Panc1 (cell line): ENCODE measurements at places on chromosomes 11 and 22. TPM values are rescaled to one million over a fixed set of nuclear protein-coding genes. Genes with fewer than 3 reads are reported as not detected.

DNA sequence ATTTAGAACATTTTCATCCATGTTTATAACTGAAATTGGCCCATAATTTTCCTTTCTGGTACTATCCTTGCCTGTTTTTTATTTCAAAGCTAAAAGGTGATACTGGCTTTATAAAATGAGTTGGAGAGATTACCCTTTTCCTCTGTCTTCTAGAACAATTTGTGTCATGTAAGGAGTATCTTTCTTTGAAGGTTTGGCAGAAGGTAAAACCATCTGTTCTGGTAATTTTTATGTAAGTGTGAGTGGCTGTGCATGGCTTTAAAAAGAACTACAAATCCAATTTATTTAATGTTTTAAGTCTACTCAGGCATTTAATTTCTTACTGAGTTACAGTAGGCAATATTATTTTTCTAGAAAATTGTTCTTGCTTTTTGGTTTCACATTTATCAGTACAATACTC lies 7.7 kb upstream of the MRGPRD start:
- no peak overlapping the region for H3K27ac ChIP-seq
- H3K27me3 ChIP-seq, result peaks cover 4% of the 10 kb centered on the region; the same call in 1 of the 2 replicates
- H3K4me3 ChIP-seq, result no peak overlapping the region
- 0 out of 2 replicates have a peak, but pooled peaks cover 2% of the 10 kb centered on the region for H3K4me1 ChIP-seq

GRCh38 chr11:118263695-118264568 lies at the start of gene MPZL2:
Gene MPZL2, minus strand, starts transcription at chr11:118264297. Its CDS starts 144 bp downstream, at chr11:118264153.
- H3K36me3 ChIP-seq, result no peaks in the 10 kb centered on the region; the same call in 1 of the 2 replicates
- H3K4me3 ChIP-seq, result peak within 1 kb of the TSS; percentile 25
- DNase-seq, result no peak
- peaks cover 8% of the 10 kb centered on the region; the same call in 1 of the 2 replicates for H3K4me1 ChIP-seq
- peak within 1 kb of the TSS; percentile 45 for H3K27ac ChIP-seq

DNA sequence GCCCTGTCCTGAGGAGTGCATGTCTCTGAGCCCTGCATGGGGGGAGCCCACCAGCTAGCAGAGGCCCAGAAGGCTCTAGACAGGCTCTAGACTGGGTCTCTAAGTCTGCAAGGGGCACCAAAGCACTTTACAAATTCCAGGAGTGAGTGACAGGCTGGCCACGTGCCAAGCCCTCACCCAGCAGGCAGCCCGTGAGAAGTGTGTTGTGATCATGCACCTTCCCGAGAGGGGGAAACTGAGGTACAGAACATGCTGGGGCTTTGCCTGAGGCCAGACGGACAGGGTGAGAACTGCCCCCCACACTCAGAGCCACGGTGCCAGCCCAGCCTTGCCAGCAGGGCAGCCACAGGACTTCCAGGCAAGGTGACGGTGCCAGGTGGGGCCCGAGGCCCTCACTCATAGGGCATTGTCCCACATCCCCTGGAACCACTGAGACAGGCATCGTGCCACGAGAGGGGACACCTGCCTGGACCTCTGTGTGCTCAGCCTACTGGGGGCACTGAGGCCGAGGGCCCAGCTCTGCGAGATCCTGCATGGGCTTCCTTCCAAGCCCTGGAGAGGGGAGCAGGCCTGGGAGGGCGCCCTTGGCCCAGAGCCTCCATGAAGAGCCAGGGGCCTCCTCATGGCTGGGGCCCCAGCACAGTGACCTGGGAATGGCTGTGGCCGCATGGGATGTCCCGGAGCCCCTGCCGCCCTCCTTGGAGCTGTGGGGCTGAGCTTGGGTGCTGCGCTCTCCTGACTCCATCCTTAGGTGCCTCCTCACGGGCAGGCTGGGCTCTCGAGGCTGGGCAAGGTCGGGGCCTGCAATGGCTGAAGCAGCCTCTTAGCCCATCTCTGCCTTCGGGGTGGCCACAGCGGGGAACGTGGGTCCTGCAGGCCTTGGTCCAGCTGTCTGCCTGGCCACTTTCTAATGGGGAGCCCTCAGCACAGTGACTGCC lies 121.5 kb downstream of the KCNQ1OT1 start:
- no peaks in the 10 kb centered on the region for H3K27me3 ChIP-seq
- H3K36me3 ChIP-seq, result no peaks in the 10 kb centered on the region
- H3K27ac ChIP-seq, result no peak overlapping the region
- no peak overlapping the region for H3K4me3 ChIP-seq

DNA sequence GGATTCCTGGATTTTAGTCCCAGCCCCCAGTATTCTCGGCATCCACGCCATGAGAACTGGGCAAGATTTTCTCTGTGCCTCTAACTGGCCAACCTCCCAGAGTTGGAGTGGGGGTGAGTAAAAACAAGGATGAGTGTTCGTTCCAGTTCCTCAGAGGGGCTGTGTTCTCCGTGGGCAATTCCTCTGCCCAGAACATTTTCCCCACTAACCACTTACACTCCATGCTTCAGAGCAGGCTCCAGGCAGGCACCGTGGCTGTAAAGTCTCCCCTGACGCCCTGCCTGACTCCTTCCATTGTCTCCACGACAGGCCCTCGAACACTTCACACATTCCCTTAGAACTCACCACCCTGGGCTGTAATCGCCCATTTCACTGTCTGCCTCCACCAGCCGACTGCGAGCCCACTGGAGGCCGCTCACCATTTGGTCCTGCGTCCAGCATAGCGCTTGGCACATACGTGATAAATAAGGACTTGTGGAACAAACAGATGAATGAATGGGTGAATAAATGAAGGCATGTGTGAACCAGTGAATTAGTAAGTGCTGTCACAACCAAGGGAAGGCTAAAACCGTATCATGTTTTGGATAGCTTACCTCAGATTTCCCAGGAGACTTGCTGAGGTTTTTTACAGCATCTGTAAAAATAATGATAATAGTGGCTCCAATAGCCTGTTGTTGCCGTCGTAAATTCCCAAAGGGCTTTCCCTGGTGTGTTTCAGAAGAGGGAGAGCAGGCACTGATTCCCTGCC lies 6.1 kb downstream of the APLNR start:
- H3K27me3 ChIP-seq, result peaks cover 7% of the 10 kb centered on the region
- DNase-seq, result no peak
- no peak overlapping the region for H3K27ac ChIP-seq
- no peak overlapping the region for H3K4me3 ChIP-seq

GRCh38 chr11:134975866-134976376 lies 563.9 kb upstream of the B3GAT1 start:
- H3K27ac ChIP-seq, result no peak overlapping the region
- no peaks in the 10 kb centered on the region for H3K36me3 ChIP-seq
- H3K4me3 ChIP-seq, result no peak overlapping the region
- DNase-seq, result no peak
- no peaks in the 10 kb centered on the region for H3K27me3 ChIP-seq

DNA sequence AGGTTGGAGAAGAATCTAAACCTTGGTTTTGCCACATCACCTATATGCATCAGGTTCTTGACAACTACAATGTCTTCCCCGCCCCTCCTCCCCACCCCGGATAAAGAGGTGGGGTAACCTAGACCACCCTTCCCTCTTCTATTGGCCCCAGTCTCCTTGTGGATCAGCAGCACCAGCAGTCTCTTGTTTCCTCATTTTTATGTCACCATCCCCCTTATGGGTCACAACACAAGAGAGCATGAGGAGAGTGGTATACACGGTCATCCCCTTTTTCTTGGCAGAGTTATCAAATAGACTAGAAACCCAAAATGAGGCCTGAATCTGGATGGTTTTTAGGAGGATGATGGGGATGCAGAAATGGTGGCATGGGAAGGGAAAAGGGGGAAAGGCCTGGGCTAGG lies 1.2 kb downstream of the MS4A4E start:
- H3K27ac ChIP-seq, result no peak overlapping the region
- DNase-seq, result no peak
- no peaks in the 10 kb centered on the region for H3K36me3 ChIP-seq
- peaks cover 4% of the 10 kb centered on the region for H3K27me3 ChIP-seq
- H3K4me3 ChIP-seq, result no peak overlapping the region
- no peaks in the 10 kb centered on the region for H3K4me1 ChIP-seq

- no peaks in the 10 kb centered on the region for H3K27me3 ChIP-seq
- no peak overlapping the region for H3K27ac ChIP-seq
- DNase-seq, result peak; percentile 35
- H3K4me3 ChIP-seq, result no peak overlapping the region
- H3K4me1 ChIP-seq, result no peaks in the 10 kb centered on the region
- H3K36me3 ChIP-seq, result peaks cover 4% of the 10 kb centered on the region; the same call in 1 of the 2 replicates
Measured at GRCh38 chr11:71977743-71978418, 20.8 kb upstream of the IL18BP start.

DNA sequence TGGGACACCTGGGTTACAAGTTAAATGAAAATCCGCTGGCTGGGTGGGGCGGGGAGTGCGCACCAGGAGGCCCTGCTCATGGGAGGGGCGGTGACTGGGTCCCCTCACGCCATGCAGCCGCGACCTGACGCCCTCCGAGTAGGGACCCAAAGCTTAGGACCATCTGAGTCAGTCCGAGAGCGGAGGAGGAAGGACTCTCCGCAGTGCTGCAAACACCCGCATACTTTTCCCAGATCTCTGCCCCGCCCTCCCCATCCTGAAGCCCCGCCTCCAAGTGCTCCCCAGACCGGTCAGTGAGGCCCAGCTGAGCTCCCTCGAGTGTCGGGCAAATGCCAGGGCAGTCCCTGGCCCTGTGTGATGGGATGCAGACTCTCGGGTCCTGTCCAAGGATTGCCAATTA lies 6.6 kb upstream of the FLI1 start:
- peaks cover 43% of the 10 kb centered on the region for H3K27me3 ChIP-seq
- DNase-seq, result no peak
- peaks cover 11% of the 10 kb centered on the region for H3K4me1 ChIP-seq
- H3K4me3 ChIP-seq, result peak overlapping the region; percentile 45

DNA sequence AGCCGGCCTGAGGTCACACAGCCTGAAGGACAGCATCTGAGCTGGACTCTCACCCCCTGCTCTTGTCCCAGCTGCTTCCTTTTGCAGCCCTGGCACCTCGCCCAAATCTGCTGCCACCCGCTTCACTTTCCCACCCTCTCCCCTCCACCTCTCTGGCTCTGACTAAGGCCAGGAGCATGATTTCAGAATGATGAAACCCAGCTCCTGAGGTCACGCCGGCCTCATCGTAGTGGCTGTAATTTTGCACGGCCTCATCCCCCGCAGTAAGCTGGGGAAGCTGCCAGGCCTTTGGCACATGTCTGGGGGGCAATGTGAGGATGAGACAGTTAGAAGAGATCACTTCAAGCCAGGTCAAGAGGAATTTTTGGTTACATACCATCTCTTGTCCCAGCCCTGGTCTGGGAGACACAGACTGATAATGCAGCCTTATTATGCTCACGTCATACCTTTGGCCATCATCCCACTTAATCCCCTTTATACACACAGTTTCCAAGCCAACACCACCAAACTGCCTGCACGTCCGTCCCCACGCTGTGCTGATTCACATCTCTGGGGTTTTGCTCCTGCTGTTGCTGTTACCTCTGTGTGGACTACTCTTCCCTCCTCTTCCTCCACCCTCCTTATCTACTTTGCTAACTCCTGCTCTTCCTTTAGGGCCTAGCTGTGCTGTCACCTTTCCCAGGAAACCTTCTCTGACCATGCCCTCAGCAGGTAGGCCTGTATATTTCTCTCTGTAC lies 58.1 kb downstream of the CHRDL2 start:
- no peak overlapping the region for H3K27ac ChIP-seq
- H3K36me3 ChIP-seq, result no peaks in the 10 kb centered on the region
- no peaks in the 10 kb centered on the region for H3K27me3 ChIP-seq
- no peak overlapping the region for H3K4me3 ChIP-seq
- H3K4me1 ChIP-seq, result no peaks in the 10 kb centered on the region

DNA sequence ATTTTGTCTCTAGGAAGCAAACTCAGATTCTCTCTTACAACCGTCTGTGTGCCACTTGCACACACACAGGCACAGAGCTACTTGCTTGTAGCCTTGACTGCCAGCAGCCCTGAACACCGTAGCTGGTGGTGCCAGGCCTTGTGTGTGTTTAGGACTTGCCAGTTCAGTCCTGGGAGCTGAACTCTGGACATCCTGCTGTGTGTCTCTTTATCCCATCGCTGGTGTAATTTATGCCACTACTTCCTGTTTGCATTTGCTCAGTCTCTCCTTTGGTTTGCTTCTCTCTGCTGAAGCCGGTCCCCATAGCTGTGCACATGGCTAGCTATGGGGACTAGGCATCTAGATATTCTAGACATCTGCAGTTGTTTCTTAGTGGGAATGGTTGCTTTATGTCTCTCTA lies 24.0 kb downstream of the MARK2 start:
- no peaks in the 10 kb centered on the region for H3K36me3 ChIP-seq
- H3K27me3 ChIP-seq, result no peaks in the 10 kb centered on the region
- H3K4me1 ChIP-seq, result 0 out of 2 replicates have a peak, but pooled peaks cover 4% of the 10 kb centered on the region
- no peak overlapping the region for H3K27ac ChIP-seq
- DNase-seq, result no peak

GRCh38 chr11:120912504-120912903 lies 111.4 kb upstream of the TBCEL start:
- DNase-seq, result peak; percentile 17
- no peak overlapping the region for H3K4me3 ChIP-seq
- no peaks in the 10 kb centered on the region for H3K4me1 ChIP-seq
- no peaks in the 10 kb centered on the region for H3K36me3 ChIP-seq

GRCh38 chr11:35458846-35459245 lies 39.5 kb upstream of the SLC1A2 start:
- no peak for DNase-seq
- H3K4me3 ChIP-seq, result no peak overlapping the region
- H3K27ac ChIP-seq, result no peak overlapping the region
- no peaks in the 10 kb centered on the region for H3K4me1 ChIP-seq

GRCh38 chr22:35840302-35840739 lies 122.6 kb downstream of the APOL5 start:
- H3K27ac ChIP-seq, result peak overlapping the region; percentile 93
- peak overlapping the region; percentile 74 for H3K4me3 ChIP-seq
- H3K27me3 ChIP-seq, result no peaks in the 10 kb centered on the region
- peaks cover 3% of the 10 kb centered on the region; the same call in 1 of the 2 replicates for H3K36me3 ChIP-seq

The CTSD gene
- 1,813 TPM for total RNA-seq

The KCNQ1OT1 gene
- total RNA-seq, result 1.3 TPM

The STARD10 gene
- 32.1 TPM for total RNA-seq

The CFAP300 gene
- 6.4 TPM for total RNA-seq

The NCF4 gene
- total RNA-seq, result not detected

The APLNR gene
- not detected for total RNA-seq
